Calu3 (cell line): ENCODE measurements at places on chromosomes 6 and 20.

DNA sequence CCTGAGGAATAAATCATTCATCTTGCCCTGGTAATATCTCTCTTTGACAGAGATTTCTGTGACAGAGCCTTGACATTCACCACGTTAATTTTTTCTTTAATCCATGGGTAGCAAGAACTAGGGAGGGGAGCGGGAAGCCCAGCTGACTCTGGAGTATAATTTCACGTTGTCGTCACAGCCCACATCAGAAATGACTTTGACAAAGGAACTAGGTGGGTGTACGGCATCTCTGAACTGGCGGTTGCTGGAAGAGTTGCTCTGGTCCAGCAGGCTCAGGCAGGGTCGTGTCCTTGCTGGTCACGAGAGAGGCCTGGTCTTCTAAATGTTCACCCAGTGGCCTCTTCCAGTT lies 397.1 kb upstream of the CNR1 start:
- DNase-seq, result no peak
- H3K36me3 ChIP-seq, result no peaks in the 10 kb centered on the region
- H3K4me1 ChIP-seq, result no peaks in the 10 kb centered on the region
- H3K27ac ChIP-seq, result no peak overlapping the region

- H3K27me3 ChIP-seq, result peaks cover 6% of the 10 kb centered on the region
- no peak for DNase-seq
- H3K27ac ChIP-seq, result no peak overlapping the region
- H3K4me1 ChIP-seq, result no peaks in the 10 kb centered on the region
Measured at GRCh38 chr6:4582506-4583417, 193.4 kb upstream of the CDYL start.

GRCh38 chr6:17710331-17710730 lies 3.6 kb upstream of the NUP153 start:
- H3K4me1 ChIP-seq, result peaks cover 9% of the 10 kb centered on the region
- peaks cover 19% of the 10 kb centered on the region for H3K36me3 ChIP-seq
- H3K27ac ChIP-seq, result no peak overlapping the region
- H3K4me3 ChIP-seq, result no peak overlapping the region
- DNase-seq, result no peak

GRCh38 chr20:35821807-35822242 lies 50.0 kb downstream of the PHF20 start:
- H3K36me3 ChIP-seq, result peaks cover 9% of the 10 kb centered on the region
- no peak overlapping the region for H3K4me3 ChIP-seq
- no peak for DNase-seq

DNA sequence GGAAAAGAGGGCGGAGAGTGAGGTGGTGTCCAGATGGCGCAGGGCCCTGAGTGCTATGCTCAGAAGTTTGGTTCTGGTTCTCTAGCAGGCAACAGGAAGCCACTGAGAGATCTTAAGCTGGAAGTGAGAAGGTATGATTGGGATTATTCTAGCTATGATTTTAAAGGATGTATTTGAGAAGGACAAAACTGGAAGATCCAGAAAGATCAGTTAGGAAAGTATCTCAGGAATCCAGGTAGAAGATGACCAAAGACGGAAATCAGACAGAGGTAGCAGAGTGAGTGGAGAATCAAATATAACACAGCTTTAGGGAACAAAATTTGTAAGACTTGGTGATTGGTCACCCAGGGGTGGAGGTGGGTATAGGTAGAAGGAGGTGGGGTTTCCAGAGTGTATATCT lies 5.8 kb downstream of the SYNE1 start:
- peaks cover 6% of the 10 kb centered on the region for H3K36me3 ChIP-seq
- peaks cover 8% of the 10 kb centered on the region for H3K27me3 ChIP-seq
- DNase-seq, result no peak
- no peak overlapping the region for H3K4me3 ChIP-seq

DNA sequence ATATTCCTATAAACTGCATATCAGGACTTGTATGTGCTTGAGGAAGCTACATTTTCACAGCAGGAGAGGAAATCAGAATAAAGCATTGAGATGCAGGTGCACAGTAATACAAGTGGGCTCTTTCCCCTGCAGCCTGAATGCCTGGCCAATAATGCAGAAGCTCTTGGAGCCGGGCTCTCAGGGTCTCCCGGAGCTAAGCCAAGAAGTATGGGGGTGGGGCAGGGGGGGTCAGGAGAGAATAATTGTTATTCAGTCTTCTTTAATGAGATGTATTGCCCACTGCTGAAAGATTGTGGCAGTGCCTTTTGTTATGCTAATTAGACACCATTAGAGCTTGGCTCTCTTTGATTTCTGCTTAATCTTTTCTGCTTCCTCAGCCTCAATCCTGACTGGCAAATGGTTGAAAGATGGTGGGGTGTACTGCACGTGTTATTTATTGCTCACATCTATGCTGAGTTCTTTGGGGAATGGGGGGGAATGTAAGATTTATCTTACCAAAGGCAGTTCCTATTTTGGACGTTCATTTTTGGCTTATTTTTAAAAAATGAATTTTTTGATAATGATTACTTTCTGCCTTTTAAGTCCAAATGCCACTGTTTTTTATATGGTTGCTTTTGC lies 407.6 kb upstream of the SOX4 start:
- H3K36me3 ChIP-seq, result no peaks in the 10 kb centered on the region
- H3K4me1 ChIP-seq, result no peaks in the 10 kb centered on the region
- DNase-seq, result no peak
- no peak overlapping the region for H3K27ac ChIP-seq
- H3K27me3 ChIP-seq, result no peaks in the 10 kb centered on the region

GRCh38 chr6:36368921-36369865 lies 18.3 kb downstream of the ETV7 start:
- no peak overlapping the region for H3K27ac ChIP-seq
- H3K36me3 ChIP-seq, result no peaks in the 10 kb centered on the region
- peak; percentile 35 for DNase-seq
- H3K27me3 ChIP-seq, result peaks cover 23% of the 10 kb centered on the region
